ENCODE measurements at places on chromosomes 13 and 19. TPM values are rescaled to one million over a fixed set of nuclear protein-coding genes. Genes with fewer than 3 reads are reported as not detected.

DNA sequence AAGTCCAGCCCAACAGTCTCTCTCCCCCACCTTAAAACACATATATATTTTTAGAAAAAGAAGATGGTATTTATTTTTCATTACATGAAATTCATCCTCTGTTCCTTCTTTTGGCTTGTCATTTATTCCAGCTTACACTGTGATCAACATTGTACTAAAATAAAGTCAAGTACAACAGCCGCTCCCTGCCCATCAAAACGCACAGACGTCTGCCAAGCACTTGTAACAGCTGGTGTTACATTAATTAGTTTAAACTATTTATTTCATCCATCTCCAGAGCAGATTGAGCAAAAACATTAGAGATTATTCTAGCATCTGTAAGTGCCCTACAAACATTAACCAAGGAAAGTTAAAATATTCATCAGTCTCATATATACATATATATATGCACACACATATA lies 350.5 kb downstream of the DACH1 start:
- H3K4me1 ChIP-seq = no peaks in the 10 kb centered on the region
- H3K27me3 ChIP-seq = no peaks in the 10 kb centered on the region
- H3K4me3 ChIP-seq = no peak overlapping the region
- no peaks in the 10 kb centered on the region for H3K36me3 ChIP-seq
- no peak overlapping the region for H3K27ac ChIP-seq

GRCh38 chr13:67967031-67967430 lies 736.9 kb upstream of the PCDH9 start:
- H3K36me3 ChIP-seq = no peaks in the 10 kb centered on the region
- no peak overlapping the region for H3K27ac ChIP-seq
- H3K27me3 ChIP-seq = no peaks in the 10 kb centered on the region
- no peaks in the 10 kb centered on the region for H3K4me1 ChIP-seq
- no peak for DNase-seq
- H3K4me3 ChIP-seq = no peak overlapping the region

GRCh38 chr13:26897706-26898550 lies 137.3 kb upstream of the GPR12 start:
- no peaks in the 10 kb centered on the region for H3K36me3 ChIP-seq
- H3K4me1 ChIP-seq = no peaks in the 10 kb centered on the region
- peaks cover 8% of the 10 kb centered on the region for H3K27me3 ChIP-seq
- no peak for DNase-seq

DNA sequence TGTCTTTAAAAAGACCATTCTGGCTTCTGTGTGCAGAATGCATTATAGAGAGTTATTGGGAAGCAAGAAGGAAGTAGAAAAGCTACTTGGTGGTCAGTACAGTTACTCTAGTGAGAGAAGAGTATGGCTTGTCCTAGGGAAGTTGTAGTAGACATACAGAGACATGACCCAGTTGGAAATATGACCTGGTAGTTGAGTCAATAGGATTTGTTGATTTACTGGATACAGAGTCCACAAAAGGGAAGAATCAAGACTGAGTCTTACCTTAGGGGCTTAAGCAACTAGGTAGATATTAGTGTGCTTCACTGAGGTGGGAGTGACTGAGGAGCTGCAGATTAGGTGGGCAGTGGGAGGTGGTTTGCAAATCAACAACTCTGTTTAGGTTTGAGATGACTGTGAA lies 48.8 kb downstream of the RASL11A start:
- no peak for DNase-seq
- H3K36me3 ChIP-seq = no peaks in the 10 kb centered on the region
- H3K27ac ChIP-seq = no peak overlapping the region
- no peak overlapping the region for H3K4me3 ChIP-seq

GRCh38 chr19:6718111-6718740 lies 2.2 kb downstream of the C3 start:
- H3K27ac ChIP-seq = no peak overlapping the region
- no peak overlapping the region for H3K4me3 ChIP-seq
- H3K4me1 ChIP-seq = peaks cover 17% of the 10 kb centered on the region
- no peak for DNase-seq
- H3K36me3 ChIP-seq = no peaks in the 10 kb centered on the region

- no peaks in the 10 kb centered on the region for H3K4me1 ChIP-seq
- DNase-seq = peak; percentile 63
- peaks cover 57% of the 10 kb centered on the region for H3K27me3 ChIP-seq
Observed at GRCh38 chr19:50777830-50778303, 7.6 kb downstream of the GPR32 start.

GRCh38 chr13:97382276-97382675 lies 51.7 kb upstream of the RAP2A start:
- H3K4me3 ChIP-seq = no peak overlapping the region
- H3K27ac ChIP-seq = no peak overlapping the region
- peaks cover 4% of the 10 kb centered on the region for H3K36me3 ChIP-seq

DNA sequence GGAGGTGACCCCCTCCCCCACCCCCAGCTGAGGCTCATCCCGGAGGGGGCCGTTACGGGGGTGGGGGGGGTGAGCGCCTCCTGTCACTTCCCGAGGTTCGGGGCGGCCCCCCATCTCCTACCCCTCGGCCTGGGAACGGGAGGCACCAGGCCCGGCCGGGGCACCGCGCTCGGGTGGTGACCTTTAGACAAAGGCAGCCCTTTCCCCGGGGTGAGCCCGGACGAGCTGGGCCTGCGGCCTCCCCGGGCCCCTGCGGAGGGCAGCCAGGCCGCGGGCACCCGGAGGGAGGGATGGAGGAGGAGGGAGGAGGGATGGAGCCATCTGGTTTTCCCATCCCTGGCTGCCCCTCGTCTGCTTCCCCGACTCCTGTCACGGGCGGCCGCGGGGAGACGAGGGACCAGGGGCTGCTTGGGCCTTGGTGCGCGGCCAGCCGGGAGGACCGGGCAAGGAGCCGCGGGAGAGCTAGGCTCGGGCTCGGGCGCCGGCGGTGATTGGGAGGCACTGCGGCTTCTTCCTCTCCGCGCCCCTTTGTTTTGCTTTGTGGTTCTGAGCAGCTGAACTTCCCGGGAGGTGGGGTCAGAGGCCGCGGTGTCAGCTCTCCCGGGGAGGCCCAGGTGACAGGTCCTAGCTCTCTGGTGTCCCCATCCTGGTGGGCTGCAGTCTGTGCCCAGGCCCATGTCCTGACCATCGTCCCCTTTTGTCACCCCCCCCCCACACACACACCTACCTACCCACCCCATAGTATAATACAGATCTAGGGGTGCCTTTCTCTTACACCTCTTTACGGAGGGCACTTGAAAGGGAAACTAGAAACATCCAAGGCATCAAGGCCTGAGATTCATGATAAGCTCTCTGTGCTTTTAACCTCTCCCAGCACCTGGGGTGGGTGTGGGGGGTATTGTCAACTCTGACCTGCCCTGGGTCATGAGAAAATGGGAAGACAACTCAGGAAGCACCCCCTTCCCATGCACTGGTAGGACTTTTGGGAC lies 1.3 kb downstream of the BICRA start:
- no peaks in the 10 kb centered on the region for H3K27me3 ChIP-seq
- DNase-seq = peak; percentile 74
- H3K27ac ChIP-seq = peak overlapping the region; percentile 95

The CYP2S1 gene
- not detected for total RNA-seq

The EDNRB gene
- total RNA-seq = not detected

The PRSS57 gene
- not detected for total RNA-seq

The KLK2 gene
- total RNA-seq = not detected
